ENCODE measurements at places on chromosomes 13 and 19. TPM values are rescaled to one million over a fixed set of nuclear protein-coding genes. Genes with fewer than 3 reads are reported as not detected.

ADAMTSL5 gene
- total RNA-seq, result 5.4 TPM

KIR3DL1 gene
- not detected for total RNA-seq

PSG4 gene
- not detected for total RNA-seq

CRB3 gene
- total RNA-seq, result 0.64 TPM

GAPDHS gene
- total RNA-seq, result not detected

- no peak for DNase-seq
- no peaks in the 10 kb centered on the region for H3K27me3 ChIP-seq
- H3K27ac ChIP-seq, result no peak overlapping the region
- H3K36me3 ChIP-seq, result no peaks in the 10 kb centered on the region
- no peak overlapping the region for H3K4me3 ChIP-seq
These were observed 139.9 kb downstream of the LACC1 start for GRCh38 chr13:44019651-44020050.

- H3K4me3 ChIP-seq, result no peak overlapping the region
- no peaks in the 10 kb centered on the region for H3K27me3 ChIP-seq
- no peaks in the 10 kb centered on the region for H3K36me3 ChIP-seq
- no peaks in the 10 kb centered on the region for H3K4me1 ChIP-seq
- DNase-seq, result no peak
These were observed 611.4 kb downstream of the PCDH9 start for GRCh38 chr13:66618702-66619101.

GRCh38 chr19:35063940-35064818 is 22.7 kb downstream of the HPN start:
- DNase-seq, result no peak
- H3K27me3 ChIP-seq, result no peaks in the 10 kb centered on the region
- H3K36me3 ChIP-seq, result no peaks in the 10 kb centered on the region
- peaks cover 8% of the 10 kb centered on the region for H3K4me1 ChIP-seq
- no peak overlapping the region for H3K27ac ChIP-seq
- H3K4me3 ChIP-seq, result no peak overlapping the region

DNA sequence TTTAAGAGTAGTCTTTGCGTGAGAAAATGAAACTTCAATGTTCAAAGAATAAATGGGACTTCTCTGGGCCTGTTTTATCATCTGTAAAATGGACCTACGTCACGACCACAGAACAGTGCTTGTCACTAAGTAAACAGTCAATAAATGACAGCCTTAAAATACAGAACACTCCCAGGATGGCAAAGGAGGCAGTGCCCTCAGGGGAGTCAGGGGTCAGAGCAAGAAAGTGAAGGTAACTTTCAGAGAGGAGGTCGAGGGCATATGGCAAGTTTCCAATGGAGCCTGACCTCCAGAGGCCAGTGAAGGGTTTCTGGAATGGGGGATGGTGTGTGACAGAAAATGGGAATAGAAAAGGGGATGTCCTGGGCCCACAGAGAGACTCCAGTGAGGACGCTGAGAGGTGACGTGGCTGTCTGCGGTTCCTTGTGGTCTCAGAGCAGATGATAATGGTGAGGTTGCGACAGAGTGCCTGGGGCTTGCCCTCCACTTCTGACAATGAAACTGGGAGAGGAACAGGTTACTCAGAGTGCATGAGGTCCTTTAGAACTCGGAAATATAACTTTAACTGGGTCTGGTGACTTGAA is 91.8 kb downstream of the UBL3 start:
- no peak overlapping the region for H3K4me3 ChIP-seq
- H3K27ac ChIP-seq, result peak overlapping the region; percentile 2
- H3K4me1 ChIP-seq, result peaks cover 33% of the 10 kb centered on the region
- DNase-seq, result peak; percentile 40
- peaks cover 1% of the 10 kb centered on the region for H3K27me3 ChIP-seq

- H3K27ac ChIP-seq, result no peak overlapping the region
- no peaks in the 10 kb centered on the region for H3K4me1 ChIP-seq
- H3K27me3 ChIP-seq, result peaks cover 3% of the 10 kb centered on the region
- no peak for DNase-seq
These were observed 160.6 kb downstream of the URI1 start for GRCh38 chr19:30102666-30103065.

DNA sequence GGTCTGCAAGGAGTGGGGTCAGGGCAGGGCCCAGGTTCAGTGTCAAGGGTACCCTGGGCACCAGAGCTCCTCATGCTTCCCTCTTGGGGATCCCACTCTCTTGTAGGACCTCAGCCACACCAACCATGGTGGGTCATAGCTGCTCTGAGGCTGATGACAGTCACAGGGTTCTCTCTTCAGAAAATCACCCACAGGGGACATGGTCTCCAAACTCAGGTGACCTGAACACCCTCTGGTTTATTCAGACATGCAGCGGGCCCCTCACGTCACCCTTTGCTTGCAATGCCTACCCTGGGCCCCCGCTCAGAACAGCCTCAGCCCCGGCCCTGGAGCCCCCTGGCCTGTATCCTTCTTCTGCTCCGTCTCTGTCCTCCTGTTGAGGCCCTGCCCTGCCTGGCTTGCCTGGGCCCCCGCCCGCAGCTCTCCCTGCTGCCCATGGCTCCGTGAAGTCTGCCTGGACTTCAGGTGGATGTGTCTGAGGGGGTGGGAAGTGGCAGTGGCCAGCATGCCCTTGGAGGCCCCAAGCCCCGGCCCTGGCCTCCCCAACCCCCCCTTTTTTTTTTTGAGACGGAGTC is 20.4 kb downstream of the CHERP start:
- peaks cover 5% of the 10 kb centered on the region for H3K4me1 ChIP-seq
- no peak overlapping the region for H3K4me3 ChIP-seq
- no peaks in the 10 kb centered on the region for H3K27me3 ChIP-seq

GRCh38 chr13:21894703-21895699 is 224.1 kb downstream of the FGF9 start:
- DNase-seq, result no peak
- no peak overlapping the region for H3K4me3 ChIP-seq
- H3K4me1 ChIP-seq, result no peaks in the 10 kb centered on the region
- H3K36me3 ChIP-seq, result no peaks in the 10 kb centered on the region
- no peaks in the 10 kb centered on the region for H3K27me3 ChIP-seq
- H3K27ac ChIP-seq, result no peak overlapping the region

GRCh38 chr13:92390217-92390616 is 836.4 kb upstream of the GPC6 start:
- H3K4me3 ChIP-seq, result no peak overlapping the region
- H3K27me3 ChIP-seq, result no peaks in the 10 kb centered on the region
- H3K36me3 ChIP-seq, result no peaks in the 10 kb centered on the region
- DNase-seq, result no peak
- no peaks in the 10 kb centered on the region for H3K4me1 ChIP-seq

DNA sequence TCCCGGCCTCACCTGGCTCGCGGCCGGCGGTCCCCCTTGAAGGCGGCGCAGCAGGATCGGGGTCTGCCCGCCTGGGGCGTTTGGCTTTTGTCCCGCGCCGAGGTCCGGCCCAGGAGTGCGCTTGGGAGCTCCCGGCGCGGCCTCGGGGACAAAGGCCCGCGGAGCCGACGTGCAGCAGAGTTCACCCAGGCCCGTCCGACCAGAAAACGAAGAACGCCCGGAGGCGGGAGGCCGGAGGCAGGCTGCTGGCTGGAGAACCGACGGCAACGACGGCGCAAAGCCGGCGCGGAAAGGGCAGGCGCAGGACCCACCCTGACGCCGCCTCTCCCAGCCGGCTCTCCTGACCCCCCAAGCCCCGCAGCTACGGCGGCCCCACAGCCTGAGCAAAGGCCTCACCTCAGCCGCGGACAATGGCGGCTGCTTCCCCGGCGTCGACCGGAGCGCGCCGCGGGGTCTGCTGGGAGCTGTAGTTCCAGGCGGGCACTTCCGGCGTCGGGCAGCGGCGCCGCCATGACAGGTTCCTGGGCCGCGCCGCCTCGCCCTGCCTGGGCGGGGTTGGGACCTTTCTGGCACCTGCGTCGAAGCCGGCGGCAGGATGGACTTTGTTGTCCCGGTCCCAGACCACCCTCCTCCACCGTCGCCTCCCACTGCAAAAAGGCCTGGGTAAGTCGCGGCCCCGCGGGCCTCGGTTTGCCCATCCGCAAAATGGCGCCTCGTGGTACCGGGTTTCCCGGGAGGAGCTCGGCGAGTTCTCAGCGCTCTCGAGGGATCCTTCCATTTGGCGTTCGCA is at the start of gene ZNF606:
TSS of gene ZNF606 (minus strand) at position 437 of the 790 bp plus-strand sequence. CDS start 1,501 bp downstream, outside the sequence.
- peak within 1 kb of the TSS; percentile 93 for H3K27ac ChIP-seq
- peaks cover 90% of the 10 kb centered on the region for H3K36me3 ChIP-seq
- peaks cover 31% of the 10 kb centered on the region for H3K4me1 ChIP-seq
- no peaks in the 10 kb centered on the region for H3K27me3 ChIP-seq

DNA sequence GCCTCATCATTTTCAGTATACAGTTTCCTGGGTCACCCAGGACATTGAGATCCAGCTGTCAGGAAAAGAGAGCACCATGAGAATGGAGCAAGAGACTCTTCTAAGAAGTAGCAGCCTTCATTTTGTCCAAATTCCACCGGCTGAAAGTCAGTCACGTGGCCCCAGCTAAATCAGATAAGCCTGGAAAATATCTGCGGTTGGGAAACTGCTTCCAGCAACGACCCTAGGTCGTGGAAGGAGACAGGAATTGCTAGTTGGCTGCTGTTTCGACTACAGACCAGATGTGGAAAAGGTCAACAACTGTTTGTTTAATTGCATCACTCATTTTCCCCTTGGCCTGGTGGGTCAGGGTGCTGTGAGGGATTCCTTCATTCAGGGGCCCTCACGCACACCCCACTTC is 107.0 kb downstream of the ZNF536 start:
- no peak overlapping the region for H3K27ac ChIP-seq
- no peak overlapping the region for H3K4me3 ChIP-seq
- no peak for DNase-seq
- H3K27me3 ChIP-seq, result no peaks in the 10 kb centered on the region

DNA sequence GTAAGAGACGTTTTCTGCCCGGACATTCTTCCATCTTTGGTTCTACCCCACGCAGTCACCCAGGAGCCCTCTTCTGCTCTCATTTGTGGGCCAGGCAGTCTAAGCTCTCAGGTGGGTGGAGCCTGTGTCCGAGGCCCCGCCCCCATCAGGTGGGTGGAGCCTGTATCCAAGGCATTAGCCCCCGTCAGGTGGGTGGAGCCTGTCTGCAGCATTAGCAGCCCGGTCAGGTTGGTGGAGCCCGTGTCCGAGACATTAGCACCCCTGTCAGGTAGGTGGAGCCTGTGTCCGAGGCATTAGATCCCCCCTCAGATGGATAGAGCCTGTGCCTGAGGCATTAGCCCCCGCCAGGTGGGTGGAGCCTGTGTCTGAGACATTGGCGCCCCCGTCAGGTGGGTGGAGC is 45.5 kb upstream of the C13orf46 start:
- no peak overlapping the region for H3K4me3 ChIP-seq
- H3K27me3 ChIP-seq, result no peaks in the 10 kb centered on the region
- H3K4me1 ChIP-seq, result peaks cover 5% of the 10 kb centered on the region
- H3K27ac ChIP-seq, result no peak overlapping the region
- peak; percentile 35 for DNase-seq

DNA sequence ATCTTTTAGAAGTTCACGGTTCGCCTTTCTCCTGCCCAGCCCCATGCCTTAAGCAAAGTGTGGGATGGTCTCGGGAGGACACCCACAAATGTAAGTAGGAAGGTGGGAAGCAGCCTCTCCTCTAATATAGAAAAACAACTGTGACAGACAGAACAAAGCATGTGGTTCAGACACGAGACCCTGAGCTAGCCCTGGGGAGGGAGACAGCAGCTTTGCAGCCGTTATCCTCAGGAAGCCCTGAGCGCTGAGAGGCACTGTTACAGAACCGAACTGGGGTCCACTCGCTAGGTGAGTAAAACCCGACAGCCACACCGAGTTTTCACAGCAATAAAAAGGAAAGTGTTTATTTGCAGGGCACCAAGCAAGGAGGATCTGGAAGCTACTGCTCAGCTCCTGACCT is 210.6 kb downstream of the UQCRFS1 start:
- no peak overlapping the region for H3K4me3 ChIP-seq
- no peak for DNase-seq
- no peak overlapping the region for H3K27ac ChIP-seq
- no peaks in the 10 kb centered on the region for H3K36me3 ChIP-seq
- H3K4me1 ChIP-seq, result no peaks in the 10 kb centered on the region

DNA sequence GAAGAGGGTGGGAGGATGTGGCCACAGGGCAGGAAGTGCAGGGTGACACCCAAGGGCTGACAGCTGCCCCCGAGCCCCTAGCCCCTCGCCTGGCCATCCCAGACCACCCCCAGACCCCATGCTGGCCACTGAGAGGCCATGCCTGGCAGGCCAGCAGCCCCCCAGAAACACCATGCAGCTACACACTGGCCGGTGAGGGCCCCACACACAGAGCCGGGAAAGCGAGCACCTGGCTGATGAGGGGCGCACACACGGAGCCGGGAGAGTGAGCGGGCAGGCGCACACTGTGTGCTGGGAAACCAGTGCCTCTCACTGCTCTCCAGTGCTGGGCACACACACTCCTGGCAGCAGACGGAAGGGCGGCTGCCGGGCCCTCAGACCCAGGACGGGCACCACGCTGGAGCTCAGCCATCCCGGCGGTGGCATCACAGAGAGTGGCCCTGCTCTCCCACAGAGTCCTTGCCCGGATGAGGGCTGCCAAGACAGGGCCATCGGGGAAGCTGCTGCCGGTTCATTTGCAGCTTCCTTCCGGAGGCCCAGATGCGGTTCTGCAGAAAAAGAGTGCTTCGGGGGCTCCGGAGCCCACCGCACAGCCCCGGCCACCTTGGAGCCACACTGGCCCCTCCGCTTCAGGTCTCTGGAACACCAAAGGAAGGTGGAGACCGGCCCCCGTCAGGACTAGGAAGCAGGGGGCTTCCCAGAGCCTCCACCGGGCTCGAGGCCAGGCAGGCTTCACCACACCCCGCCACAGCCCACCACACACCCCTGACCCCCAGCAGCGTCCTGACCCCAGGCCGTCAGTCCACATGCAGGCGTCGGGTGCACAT is 76.4 kb downstream of the SPACA7 start:
- H3K27ac ChIP-seq, result no peak overlapping the region
- H3K27me3 ChIP-seq, result no peaks in the 10 kb centered on the region
- H3K36me3 ChIP-seq, result no peaks in the 10 kb centered on the region

GRCh38 chr19:18543814-18544475 is 572 bp upstream of the FKBP8 start:
- H3K27ac ChIP-seq, result peak overlapping the region; percentile 99
- peak overlapping the region; percentile 91 for H3K4me3 ChIP-seq
- peaks cover 30% of the 10 kb centered on the region for H3K4me1 ChIP-seq
- no peaks in the 10 kb centered on the region for H3K27me3 ChIP-seq
- peak; percentile 93 for DNase-seq

- H3K36me3 ChIP-seq, result peaks cover 33% of the 10 kb centered on the region
- H3K27ac ChIP-seq, result peak overlapping the region; percentile 3
- H3K27me3 ChIP-seq, result no peaks in the 10 kb centered on the region
- peaks cover 2% of the 10 kb centered on the region for H3K4me1 ChIP-seq
These were observed 42.1 kb upstream of the C13orf46 start for GRCh38 chr13:114015969-114016295.

DNA sequence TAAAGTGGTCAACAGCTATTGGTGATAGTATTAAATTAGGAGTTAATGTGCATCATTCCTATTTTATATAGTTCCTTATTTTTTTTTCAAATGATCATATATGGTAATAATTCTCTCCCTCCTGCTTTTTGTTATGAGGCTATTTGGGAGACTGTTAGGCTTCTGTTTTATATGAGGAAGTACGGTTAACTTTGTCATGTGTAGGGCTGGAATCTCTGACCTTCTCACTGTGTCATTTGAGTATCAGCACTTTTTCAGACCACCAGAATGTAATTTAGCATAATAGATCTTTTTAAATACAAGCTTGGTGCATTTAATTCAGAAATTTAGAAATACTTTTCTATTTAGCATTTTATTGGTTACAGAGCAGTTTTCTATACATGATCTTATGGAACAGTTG is 7.7 kb downstream of the DGKH start:
- H3K4me3 ChIP-seq, result no peak overlapping the region
- H3K27me3 ChIP-seq, result no peaks in the 10 kb centered on the region

- no peaks in the 10 kb centered on the region for H3K27me3 ChIP-seq
- H3K27ac ChIP-seq, result peak overlapping the region; percentile 6
- no peak overlapping the region for H3K4me3 ChIP-seq
- no peaks in the 10 kb centered on the region for H3K36me3 ChIP-seq
These were observed 4.9 kb upstream of the LMTK3 start for GRCh38 chr19:48516536-48516935.

GRCh38 chr19:4267101-4267900 is 11.8 kb upstream of the SHD start:
- no peaks in the 10 kb centered on the region for H3K27me3 ChIP-seq
- H3K4me1 ChIP-seq, result peaks cover 35% of the 10 kb centered on the region
- no peak overlapping the region for H3K4me3 ChIP-seq
- H3K27ac ChIP-seq, result no peak overlapping the region

All from activated CD4-positive, alpha-beta T cell treated with anti-CD3 and anti-CD28 coated beads, Interleukin-2, amount 10 ng/mL, durations not matched to agents 7 days and 5 days (primary cell).